ENCODE measurements at places on chromosomes 1 and 21.

DNA sequence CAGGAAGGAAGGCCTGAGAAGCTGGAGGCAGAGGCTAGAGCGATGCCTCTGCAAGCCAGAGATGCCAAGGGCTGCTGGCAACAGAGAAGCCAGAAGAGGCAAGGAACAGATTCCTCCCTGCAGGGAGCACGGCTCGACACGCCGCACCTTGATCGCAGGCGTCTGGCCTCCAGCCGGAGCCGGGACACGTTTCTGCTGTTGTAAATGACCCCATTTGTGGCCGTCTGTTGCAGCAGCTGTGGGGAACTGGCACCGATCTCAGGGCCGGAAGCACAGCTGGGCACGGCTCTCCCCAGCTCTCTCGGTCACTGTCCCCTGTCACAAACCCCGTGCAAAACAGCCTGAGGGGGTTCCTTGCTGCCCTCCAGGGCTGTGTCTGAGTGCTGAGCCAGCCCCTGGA is 59.6 kb downstream of the SIK1 start:
- DNase-seq: no peak

DNA sequence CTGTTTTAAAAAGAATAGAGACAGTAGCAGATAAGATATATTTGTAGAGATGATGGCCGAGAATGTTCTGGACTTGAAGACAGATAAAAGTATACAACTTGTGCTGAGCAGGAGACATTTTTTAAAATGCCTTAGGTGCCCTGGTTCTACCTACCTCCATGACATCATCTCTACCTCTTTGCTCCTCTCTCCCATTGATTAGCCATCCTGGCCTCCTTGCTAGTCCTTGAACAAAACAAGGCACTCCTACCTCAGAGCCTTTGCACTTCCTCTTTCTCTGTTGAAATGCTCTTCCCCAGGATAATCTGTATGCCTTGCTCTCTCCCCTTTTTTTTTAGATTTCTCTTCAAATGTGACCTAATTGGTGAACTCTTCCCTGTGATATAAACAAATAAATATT is 92.6 kb upstream of the MAGI3 start:
- DNase-seq: no peak

GRCh38 chr1:183219616-183220009 is 33.5 kb downstream of the LAMC2 start:
- DNase-seq: no peak

- no peak for DNase-seq
These were observed 12.7 kb downstream of the ATF3 start for GRCh38 chr1:212621043-212621948.

GRCh38 chr1:247297263-247298123 is 34.2 kb downstream of the ZNF496 start:
- no peak for DNase-seq

DNA sequence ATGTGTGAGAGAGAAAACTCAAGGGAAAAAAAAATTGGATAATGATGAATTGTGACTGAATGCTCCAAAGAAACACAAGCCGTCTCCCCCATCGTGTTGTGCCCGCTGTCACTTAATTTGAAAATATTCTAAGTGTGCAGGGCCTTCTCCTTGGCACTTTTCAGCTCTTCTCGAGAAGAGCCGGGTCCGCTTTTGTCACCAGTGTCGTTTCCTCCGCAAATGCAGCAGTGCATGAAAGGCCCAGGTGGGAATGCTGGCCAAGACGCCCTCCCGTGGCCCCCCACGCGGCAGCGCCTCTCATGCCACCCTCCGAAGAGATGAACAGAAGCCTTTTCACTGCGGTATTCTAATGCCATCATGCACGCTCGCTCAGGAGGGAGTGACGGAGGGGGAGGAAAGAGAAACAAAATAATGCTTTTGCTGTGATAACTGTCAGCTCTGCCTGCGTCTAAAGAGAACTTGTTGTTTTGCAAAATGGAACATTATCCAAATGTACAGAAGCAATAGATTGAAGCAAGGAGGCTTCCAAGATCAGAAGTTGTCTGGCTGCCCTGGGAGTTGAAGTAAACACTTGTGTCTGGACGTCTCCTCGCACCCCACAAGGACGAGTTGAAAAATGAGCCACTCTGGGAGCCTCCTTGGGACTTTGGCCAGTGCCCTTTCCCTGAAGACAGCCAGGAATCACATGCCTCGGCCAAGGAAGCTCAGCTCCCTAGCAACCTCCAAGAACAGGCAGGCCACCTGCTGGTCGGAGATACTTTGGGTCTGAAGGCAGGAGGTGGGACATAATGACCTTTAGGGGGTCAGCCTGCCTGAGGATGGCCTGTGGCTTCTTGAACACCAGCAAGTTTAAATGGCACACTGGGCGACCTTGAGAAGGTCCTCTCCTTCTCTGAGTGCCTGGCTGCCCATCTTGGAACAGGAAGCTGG is 166.1 kb upstream of the ZC3H12A start:
- no peak for DNase-seq

DNA sequence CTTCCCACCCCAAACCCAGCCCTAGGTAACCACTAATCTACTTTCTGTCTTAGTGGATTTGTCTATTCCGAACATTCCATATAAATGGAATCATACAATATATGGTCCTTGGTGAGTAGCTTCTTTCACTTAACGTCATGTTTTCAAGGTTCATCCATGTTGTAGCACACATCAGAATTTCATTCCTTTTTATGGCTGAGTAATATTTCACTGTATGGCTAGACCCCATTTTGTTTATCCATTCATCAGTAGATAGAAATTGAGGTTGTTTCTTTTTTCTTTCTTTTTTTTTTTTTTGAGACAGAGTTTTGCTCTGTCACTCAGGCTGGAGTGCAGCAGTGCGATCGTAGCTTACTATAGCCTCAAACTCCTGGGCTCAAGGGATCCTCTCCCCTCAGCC is 3.2 kb downstream of the SPATA21 start:
- no peak for DNase-seq

- DNase-seq: no peak
These were observed 86.1 kb downstream of the OMA1 start for GRCh38 chr1:58460469-58460868.

DNA sequence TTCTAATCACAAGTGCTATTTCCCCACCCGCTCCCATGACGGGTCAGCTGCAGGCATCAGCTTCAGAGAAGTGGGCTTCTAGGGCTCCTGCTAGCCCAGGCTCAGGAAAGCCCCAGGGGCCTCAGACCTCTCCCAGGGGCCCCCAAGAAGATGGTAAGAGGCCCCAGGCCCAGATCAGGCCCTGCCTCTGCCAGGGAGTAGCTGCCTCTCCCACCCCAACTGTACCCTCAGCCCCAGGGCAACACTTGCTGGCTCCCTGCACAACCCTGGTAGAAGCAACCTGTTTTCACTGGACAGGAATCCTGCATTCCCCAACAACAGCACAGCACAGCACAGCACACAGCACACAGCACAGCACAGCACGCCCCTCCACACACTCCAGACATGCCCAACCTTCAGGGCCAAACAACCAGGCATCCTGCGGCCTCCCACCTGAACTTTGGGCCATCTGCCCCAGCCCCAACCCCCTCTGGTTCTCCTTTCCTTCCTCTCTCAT is 6.5 kb downstream of the BLACAT1 start:
- no peak for DNase-seq

DNA sequence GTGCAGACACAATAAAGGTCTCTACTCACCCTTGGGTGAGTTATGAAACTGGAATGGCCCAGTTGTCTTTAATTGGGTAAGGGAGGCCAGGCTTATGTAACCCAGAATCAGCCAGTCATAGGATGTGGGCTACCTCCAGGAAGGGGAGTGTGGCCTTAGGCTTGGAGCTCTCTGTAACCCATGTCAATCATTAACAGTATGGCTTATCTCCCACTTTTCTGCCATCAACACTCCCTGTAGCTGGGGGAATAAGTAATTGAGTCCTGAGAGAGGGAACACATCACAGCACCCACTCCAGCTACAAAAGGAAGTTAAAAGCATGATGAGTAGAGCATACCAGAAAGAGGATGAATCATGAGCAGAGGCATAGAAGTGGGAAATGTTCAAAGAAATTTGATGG is 327.0 kb upstream of the DUSP10 start:
- no peak for DNase-seq

- no peak for DNase-seq
These were observed 12.7 kb downstream of the ATP1A4 start for GRCh38 chr1:160164121-160164520.

DNA sequence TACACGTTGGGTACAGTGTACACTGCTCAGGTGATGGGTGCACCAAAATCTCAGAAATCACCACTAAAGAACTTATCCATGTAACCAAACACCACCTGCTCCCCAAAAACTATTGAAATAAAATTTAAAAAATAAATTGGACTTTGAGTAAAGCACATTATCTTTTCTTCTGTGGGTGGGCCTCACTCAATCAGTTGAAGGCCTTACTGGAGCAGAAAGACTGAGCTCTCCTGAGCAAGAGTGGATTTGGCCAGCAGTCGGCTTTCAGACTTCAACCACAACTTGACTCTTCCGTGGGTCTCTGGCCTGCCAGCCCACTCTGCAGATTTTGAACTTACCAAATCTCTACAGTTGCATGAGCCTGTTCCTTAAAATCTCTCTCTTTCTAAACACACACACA is 78.9 kb downstream of the CNIH3 start:
- DNase-seq: no peak

GRCh38 chr1:189769448-189769847 is 708.2 kb downstream of the BRINP3 start:
- no peak for DNase-seq

- DNase-seq: no peak
These were observed 2.3 kb downstream of the TNNI1 start for GRCh38 chr1:201419256-201419655.

- DNase-seq: no peak
These were observed 99.2 kb downstream of the LHX8 start for GRCh38 chr1:75233302-75233929.

DNA sequence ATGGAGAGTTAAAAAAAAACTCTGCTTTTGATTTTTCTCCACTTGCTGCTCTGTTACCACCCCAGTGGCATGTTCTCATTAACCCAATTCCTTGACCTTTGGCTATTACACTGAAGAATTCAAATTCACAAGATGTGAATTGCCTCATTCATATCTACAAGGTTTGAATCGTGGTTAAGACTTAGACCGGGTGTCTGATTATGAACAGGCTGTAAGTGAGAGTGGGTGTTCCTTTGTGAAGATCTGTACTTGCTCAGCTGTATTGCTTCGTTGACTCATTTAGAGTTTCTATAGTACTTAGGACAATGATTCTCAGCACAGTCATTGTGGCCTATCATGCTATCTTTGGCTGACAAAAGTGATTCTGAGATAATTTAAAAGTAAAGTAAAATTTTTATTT is 36.4 kb downstream of the DNM3 start:
- no peak for DNase-seq

DNA sequence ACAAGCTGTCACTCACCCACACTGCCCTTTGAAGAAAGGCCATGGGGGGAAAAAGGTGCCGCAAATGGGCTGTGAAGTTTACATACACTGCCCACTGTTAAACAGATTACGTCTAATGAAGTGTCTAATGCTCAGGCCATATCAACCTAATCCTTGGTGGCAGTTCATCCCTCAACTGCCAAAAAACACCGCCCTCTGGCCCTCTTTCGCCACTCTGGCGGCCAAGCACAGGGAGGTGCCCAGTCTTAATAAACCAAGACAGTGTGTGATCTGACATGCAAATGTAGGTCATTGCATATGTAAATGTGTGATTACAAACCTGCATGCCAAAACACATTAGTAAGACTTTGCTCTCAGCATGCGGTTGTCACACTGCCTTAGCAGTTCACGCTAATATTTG is 89.5 kb downstream of the NEK7 start:
- no peak for DNase-seq

DNA sequence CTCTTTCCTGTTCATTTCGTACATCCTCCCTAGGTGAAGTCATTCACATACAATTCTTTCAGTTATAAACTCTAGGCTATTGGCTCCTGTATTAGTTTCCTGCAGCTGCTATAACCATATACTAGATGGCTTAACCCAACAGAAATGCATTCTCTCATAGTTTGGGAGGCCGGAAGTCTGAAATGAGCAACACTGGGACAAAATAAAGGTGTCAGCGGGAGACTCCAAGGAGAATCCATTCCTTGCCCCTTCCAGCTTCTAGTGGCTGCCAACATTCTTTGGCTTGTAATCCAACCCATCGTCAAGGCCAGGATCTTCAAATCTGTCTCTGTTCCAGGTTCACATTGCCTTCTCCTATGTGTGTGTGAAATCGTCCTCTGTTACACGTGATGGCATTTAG is 71.3 kb downstream of the TOR3A start:
- DNase-seq: no peak

GRCh38 chr21:17742181-17742580 is 77.0 kb downstream of the C21orf91 start:
- DNase-seq: no peak

DNA sequence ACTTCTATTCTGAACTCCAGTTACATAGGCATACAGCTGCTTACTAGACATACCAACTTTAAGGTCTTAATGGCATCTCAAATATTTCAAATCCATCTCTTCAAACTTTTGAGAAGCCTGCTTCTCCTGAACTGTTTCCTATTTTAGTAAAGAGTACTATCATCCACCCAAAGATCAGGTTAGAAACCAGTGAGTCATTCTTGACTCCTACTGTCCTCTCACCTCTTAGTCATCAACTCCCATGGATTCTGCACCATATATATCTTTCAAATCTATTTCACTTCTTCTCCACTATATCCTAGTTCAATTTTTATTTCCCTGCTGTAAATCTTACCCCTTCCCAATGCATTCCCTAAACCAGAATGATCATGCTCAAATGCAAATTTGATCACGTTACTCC is 18.1 kb upstream of the BEND5 start:
- no peak for DNase-seq

GRCh38 chr21:25767921-25768320 is 33.1 kb downstream of the GABPA start:
- DNase-seq: no peak

DNA sequence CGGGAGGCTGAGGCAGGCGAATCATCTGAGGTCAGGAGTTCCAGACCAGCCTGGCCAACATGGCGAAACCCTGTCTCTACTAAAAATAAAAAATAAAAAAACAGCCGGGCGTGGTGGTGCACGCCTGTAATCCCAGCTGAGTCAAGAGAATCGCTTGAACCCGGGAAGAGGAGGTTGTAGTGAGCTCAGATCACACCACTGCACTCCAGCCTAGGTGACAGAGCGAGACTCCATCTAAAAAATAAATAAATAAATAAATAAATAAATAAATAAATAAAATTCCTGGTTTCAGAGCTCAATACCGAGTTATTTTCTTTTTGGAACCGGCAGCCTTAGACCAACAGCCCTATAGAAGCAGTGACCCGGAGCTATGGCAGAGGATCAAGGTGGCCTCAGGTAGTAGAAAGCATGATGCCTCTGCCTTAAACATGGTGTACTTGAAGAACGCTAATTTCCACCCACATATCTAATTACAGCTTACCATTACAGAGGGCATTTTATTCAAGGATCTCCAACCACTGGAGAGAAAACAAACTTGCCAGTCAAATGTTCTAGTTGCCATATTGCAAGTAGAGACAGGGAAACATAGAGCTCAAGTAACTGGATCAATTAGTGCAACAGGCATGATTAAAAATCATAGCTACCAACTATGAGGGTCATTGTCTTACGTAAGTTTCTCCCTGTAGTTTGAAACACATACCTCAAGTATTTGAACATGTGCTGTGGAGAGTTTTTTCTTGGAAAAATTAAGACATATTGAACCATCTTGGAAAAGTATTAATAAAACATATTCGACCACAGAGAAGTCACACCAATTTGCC is 2.0 kb upstream of the ENAH start:
- DNase-seq: no peak

Data from SIG-M5 (cell line).